ENCODE measurements at places on chromosomes 7 and 10.

GRCh38 chr7:94547126-94547525 is 37.5 kb downstream of the CASD1 start:
- DNase-seq, result no peak

- DNase-seq, result no peak
Observed at GRCh38 chr7:151834271-151835035, 42.5 kb downstream of the PRKAG2 start.

DNA sequence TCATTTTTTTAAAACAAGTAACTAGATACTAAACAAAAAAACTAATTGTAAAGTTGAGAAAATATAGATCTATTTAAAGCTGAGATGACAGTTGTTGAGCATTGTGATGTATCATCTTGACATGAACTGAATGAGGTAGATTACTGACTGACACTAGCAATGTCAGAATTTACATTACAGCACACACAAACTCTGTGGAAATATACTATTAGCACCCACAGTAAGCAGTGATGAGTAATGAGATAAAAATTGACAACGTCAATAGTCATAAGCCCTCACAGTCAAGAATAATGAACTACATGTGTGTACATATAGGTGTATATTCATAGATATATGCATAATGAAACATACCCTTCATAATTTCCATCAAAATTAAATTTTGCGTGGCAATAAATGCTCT is 368.4 kb downstream of the TFEC start:
- peak; percentile 77 for DNase-seq

- DNase-seq, result peak; percentile 85
Observed at GRCh38 chr7:15801551-15801950, 115.1 kb upstream of the MEOX2 start.

GRCh38 chr7:47387506-47387905 is 194.4 kb downstream of the TNS3 start:
- no peak for DNase-seq

- DNase-seq, result peak; percentile 77
Observed at GRCh38 chr10:69866688-69867461, 65.2 kb downstream of the COL13A1 start.

- DNase-seq, result no peak
Observed at GRCh38 chr7:46681865-46682503, 760.9 kb upstream of the IGFBP3 start.

DNA sequence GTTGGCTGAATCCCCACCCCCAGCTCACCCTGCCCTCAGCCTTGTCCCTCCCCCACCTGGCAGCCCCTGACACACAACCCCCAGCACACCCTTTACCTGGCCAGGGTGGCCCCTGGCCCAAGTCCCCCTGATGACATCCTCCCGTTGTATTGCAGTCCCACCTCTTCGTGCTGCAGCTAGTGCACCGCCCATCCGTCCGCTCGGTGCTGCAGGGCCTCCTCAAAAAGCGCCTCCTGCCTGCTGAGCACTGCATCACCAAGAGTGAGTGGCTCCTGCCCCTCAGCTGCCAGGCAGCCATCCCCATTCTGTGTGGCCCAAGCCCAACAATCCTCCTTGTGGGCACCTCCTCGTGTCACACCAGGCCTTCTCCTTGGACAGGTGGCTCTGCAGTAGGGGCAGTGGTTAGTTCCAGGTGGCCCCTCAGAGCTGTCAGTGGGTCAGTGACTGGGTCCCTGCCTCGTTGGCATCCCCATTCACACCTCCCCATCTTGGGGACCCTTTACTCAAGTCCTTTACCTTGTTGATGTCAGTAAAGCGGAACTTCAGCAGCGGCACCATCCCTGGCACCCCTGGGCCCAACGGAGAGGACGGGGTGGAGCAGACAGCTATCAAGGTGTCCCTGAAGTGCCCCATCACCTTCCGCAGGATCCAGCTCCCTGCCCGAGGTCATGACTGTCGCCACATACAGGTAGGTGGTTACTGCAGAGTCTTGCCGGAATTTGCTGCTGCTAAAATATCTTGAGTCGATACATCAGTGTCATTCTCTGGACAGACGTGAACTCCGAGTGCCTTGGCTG is 14.3 kb downstream of the ZMIZ2 start:
- DNase-seq, result no peak

DNA sequence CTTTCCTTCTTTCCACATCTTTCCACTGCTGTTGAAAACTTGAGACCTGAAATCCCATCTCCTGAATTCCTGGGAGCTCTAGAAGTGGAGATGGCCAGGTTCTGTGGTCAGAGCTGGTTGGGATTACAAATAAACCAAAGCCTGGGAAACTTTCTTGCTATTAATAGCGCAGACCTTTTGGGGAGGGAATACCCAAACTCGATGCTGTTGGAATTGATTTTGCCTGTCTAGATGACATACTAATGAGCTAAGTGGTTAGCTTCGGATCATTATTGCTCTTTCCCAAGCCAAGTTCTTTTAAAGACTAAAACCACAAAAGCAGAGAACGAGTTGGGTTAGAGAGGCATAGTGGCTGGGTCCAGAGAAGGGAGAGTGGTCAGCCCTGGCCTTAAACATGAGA is 76.6 kb downstream of the TCF7L2 start:
- peak; percentile 94 for DNase-seq

DNA sequence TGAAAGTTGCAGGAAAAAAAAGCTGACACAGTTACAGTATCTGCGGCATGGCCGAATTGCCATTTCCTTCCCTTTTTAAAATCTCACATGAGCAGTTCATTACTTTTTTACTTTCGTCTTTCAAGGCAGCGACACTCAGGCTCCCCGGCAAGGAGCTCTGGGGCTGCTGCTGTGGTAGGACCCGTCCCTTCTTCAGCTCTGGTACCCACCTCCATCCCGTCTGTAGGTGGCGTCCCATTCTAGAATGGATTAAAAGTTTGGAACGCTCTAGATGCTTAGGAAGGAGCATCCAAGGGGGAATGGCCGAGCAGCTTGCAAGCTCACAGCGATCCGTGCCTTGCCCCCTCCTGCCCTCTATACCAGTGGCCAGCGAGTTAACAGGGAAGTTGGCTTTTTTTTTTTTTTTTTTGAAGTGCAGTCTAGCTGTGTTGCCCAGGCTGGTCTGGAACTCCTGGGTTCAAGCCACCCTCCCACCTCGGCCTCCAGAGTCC is 22.8 kb upstream of the TTYH3 start:
- peak; percentile 53 for DNase-seq

DNA sequence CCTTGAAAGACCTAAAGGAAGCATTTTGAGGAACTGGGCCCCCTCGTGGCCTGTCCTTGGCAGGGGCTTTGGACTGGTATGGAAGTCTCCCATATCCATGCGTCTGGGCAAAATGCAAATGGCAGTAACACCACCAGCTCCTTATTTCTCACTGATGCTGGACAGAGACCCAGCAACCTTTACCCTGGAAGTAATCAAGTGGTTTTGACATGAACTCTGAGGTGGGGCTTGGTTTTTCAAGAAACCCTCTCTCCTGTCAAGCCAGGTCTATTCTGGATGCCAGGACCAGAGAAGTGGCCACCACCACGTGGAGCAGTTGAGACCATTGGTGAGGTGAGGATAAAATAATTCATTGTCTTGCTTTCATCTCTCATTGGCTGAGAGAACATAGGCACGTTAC is 84.4 kb downstream of the OTUD1 start:
- DNase-seq, result no peak

DNA sequence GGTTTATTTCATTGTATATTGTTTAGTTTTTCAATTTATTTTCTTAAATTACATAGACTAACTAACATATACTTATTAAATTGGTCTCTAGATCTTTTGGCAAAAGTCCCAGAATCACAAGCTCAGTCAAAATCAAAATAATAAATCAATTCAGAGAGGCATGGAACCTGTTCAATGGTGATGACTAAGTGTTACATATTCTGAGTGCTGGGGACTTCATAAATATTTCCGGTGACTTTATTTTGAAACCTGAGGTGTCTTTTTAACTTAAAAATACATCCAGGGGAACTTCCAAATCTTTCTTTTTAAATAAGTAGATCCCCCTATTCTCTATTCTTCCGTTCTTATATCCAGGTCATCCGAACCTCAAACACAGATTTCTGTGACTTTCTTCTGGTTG is 89.6 kb upstream of the ZNF804B start:
- no peak for DNase-seq

DNA sequence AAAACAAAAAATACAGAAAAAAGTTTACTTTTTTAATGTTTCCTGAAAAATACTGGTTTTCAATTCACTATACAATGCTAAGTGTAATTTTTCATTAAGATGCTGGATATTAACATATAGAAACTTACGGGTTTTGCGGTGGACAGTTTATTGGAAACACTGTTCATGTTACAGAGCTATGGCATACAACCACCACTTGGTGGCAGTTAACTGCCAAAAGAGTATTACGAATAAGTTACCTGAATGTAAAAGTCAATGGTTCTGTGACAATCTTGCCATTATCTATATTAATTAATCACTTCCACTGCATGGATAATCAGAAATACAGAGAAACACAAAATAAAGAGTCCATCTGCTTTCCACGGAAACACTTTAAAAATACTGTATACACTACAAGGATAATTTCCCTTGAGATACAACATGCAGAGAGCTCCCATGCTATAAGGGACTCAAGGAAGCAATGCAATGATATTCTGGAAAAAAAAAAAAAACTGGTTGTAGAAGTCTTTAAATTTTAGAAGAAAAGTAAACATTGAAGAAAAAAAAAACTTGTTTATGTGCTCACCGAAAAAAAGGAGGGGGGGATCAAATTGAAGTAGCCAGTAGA is 97.0 kb downstream of the TPK1 start:
- peak; percentile 38 for DNase-seq
